GM10248 (cell line): ENCODE measurements at places on chromosomes 12 and 14.

GRCh38 chr14:31787377-31787776 lies 226.2 kb downstream of the NUBPL start:
- DNase-seq: no peak

GRCh38 chr14:93126111-93126510 lies 10.4 kb upstream of the ITPK1 start:
- DNase-seq: no peak

GRCh38 chr14:24065408-24065807 lies 6.0 kb upstream of the CPNE6 start:
- no peak for DNase-seq

DNA sequence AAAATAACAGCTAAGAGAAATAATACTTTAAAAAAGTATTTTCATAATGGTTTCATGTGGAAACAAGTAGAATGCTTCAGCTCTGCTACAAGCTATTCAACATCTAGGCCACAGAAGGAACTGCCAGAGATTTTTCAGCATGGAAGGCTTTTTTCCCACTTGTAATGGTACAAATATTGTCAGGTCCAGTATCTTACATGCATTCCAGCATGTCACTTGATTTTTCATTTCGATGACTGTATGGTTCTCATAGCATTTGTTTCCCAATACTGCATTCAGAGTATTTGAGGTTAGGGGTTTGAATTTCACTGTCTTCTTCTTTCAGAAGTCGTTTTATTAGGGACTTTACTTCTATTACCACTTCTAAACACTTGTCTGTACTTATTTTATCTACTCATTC lies 1701.5 kb upstream of the FLRT2 start:
- no peak for DNase-seq

GRCh38 chr14:102362545-102363181 lies at the start of the genes CINP and TECPR2:
CINP (minus strand) TSS chr14:102362890; CDS start chr14:102362851, 39 bp downstream.
TECPR2 (plus strand) TSS chr14:102362941; CDS start chr14:102376722, 13,781 bp downstream.
- peak; percentile 97 for DNase-seq

GRCh38 chr12:57240926-57241401 lies 10.0 kb downstream of the STAC3 start:
- no peak for DNase-seq

DNA sequence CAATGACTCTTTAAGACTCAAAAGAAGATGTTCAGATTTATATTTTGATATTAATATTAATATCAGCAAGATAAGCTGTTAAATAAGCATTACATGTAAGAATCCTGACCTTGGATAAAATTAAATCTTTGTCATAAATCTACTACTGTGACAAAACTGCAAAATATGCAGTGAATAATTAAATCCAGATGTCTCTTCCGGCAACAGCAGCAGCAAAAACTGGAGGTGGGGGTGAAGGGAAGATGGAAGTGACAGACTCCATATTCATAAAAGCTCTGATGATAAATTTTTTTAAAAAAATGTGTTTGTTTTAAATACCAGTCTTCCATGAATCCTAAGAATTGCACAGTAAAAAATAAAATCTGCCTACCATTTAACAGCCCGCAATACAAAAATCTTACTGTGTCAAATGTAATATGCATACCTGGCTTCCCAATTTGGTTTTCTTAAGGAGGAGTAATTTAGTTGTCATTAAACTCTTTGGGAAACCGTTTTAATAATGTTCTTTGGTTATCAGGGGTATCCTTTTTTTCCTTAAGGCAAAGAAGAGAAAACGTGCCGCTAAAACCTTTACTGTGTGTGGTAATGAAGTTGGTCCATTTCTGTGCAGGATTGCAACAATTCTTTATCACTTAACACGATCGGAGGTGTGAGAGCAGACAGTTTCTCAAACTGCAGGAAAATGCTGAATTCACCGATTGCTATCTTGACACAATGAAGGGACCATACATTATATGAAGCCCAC lies 478.2 kb downstream of the DIO2 start:
- no peak for DNase-seq
